Lower leg skin (tissue), 4 donors: ENCODE measurements at places on chromosomes 7 and 10. TPM values are rescaled to one million over a fixed set of nuclear protein-coding genes. Genes with fewer than 3 reads are reported as not detected.

GRCh38 chr10:96655461-96656197, 64.7 kb downstream of the PIK3AP1 start:
- no peak for DNase-seq

DNA sequence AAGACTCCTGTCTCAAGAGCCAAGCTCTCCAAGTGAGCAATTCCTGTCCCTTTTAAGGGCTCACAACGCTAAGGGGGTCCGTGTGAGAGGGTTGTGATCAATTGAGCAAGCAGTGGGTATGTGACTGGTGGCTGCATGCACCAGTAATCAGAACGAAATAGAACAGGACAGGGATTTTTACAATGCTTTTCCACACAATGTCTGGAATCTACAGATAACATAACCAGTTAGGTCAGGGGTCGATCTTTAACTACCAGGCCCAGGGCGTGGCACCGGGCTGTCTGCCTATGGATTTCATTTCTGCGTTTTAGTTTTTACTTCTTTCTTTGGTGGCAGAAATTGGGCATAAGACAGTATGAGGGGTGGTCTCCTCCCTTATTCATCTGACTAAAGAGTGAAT, 54.9 kb upstream of the SP4 start:
- DNase-seq: no peak

DNA sequence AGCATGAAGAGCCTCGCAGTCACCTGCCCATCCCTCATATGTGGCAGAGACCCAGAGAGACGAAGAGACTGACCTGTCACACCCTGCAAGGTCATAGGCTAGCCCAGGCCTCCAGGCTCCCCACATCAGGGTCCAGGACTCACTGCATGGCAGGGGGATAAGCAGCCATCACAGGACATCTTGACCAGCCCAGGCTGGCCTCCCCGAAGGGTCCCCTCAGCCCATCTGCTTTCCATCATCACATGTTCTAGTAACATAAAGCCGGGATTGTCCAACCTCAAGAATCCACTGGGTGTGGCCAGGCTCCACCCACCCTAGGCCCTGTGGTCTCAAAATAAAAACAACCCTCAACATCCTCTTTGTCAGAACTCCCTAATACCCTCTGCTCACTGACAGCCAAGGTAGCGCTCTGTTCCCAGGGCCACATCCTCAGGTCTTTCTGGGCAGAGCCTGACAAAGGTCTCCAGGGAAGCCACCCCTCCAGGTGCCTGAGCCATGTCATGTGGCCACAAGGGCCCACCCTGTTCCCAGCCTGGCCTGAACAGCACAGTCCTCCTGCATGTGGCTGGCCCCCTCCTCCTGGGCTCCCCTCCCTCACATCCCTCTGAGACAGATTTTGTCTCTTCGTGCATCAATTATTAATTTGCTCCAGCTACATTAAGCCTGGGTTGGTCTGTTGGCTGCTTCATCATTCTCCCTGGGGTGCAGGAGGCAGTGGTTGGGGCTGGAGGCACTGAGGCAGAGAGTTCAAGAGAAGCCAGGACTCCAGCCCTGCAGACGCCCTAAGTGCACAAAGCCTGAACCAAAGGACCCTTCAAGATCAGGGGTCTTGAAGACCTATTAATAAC, 131.8 kb upstream of the UNC5B start:
- DNase-seq: no peak

- DNase-seq: no peak
These were observed 1249.9 kb upstream of the AUTS2 start for GRCh38 chr7:68348401-68348800.

- no peak for DNase-seq
These were observed 392 bp upstream of the HUS1 start for GRCh38 chr7:47979832-47980181.

GRCh38 chr10:75586814-75587213, 155.4 kb downstream of the LRMDA start:
- DNase-seq: no peak

The CPA1 gene
- total RNA-seq: not detected

The ICA1 gene
- 18.5 TPM for total RNA-seq

The NKX2-3 gene
- total RNA-seq: not detected

The TNRC18 gene
- 79.9 TPM for total RNA-seq
